ENCODE measurements at places on chromosomes 12 and 14. TPM values are rescaled to one million over a fixed set of nuclear protein-coding genes. Genes with fewer than 3 reads are reported as not detected.

RPL36AL gene
- total RNA-seq = 132 TPM

GPR137C gene
- total RNA-seq = 2.3 TPM

AVPR1A gene
- not detected for total RNA-seq

GCN1 gene
- 66.6 TPM for total RNA-seq

KCNC2 gene
- not detected for total RNA-seq

DNA sequence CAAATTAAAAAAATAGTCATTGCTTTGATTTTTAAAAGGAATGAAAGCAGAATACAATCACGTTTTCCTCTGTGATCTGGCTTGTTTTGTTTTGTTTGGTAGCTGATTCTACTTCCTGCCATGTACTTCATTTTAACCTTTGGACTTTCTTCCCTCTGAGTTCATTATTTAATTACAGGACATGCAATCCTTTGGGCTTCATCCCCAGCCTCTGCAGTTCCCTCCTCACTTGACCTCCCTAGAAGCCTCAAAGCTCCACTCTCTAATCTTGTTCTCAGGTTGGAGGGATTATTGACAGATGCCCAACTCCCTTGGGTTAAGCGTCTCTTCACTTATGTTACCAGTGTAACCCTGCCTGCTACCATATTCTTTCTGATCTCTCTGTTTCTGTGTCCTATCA lies 967.9 kb upstream of the SEL1L start:
- DNase-seq = no peak

- no peak for DNase-seq
These were observed 156.3 kb downstream of the MSRB3 start for GRCh38 chr12:65434737-65435136.

DNA sequence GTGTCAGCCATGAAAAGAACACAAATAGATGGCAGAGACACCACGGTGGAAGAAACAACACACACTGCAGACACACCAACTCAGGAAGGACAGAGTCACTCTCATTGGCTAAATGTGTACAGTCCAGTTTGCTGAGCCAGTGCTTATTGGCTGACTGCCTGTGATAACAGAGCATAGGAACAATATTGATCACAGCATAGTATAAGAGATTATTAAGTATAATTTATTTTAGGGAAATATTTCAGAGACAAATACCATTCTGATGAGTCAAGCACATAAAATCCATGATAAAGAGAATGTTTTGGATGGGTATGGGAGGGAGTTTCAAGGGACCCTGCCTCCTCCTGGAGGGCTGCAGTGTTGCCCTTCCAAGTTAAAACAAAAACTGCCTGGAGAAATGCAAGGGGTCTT lies 50.9 kb downstream of the BTG1 start:
- peak; percentile 36 for DNase-seq

DNA sequence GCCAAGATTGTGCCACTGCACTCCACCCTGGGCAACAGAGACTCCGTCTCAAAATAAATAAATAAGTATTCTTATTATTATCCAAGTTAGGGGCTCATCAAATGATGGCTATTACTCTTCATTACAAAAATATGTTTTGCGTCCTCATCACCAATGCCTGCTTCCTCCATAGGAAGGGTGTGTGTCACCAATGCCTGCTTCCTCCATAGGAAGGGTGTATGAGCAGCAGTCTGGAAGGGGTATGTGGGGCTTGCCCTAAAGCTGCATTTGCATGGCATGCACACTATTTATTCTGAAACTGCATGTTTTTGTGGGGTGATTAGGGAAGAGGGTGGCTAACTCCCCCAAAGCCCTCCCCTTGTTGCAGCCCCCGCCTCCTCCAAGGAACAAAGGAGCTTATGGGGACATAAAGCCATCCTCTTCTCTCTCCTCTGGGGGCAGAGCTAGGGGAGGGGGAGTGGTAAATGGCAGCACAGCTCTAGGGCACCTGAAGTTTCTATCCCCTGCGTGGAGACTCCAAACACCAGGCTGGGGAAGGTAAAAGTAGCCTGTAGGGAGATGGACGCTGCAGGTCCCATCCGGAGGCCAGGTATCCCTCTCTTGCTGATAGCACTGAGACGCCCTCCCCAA lies 1.3 kb downstream of the CAMKK2 start:
- no peak for DNase-seq

- DNase-seq = no peak
These were observed 15.8 kb downstream of the FAM222A start for GRCh38 chr12:109729371-109729781.

NFATC4 gene
- total RNA-seq = 21.6 TPM

DNA sequence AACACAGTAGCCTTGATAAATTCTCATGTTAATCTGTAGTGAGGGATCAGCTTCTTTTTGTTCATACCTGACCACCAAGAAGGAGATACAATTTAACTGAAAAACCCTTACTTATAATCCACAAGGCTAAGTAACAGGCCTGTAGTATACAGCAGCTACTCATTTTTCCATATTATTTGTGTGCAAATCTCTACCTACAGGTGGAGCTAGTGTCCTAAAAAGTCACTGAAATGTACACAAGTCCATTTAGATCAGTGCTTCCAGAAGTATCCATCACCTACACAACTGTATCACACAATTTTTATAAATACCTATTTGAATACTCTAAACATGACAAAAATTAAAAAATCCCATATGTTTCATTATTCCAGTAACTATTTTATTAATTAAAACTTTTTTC lies 173.2 kb downstream of the SLC35F4 start:
- DNase-seq = peak; percentile 11

ZNF891 gene
- 1.0 TPM for total RNA-seq

DNA sequence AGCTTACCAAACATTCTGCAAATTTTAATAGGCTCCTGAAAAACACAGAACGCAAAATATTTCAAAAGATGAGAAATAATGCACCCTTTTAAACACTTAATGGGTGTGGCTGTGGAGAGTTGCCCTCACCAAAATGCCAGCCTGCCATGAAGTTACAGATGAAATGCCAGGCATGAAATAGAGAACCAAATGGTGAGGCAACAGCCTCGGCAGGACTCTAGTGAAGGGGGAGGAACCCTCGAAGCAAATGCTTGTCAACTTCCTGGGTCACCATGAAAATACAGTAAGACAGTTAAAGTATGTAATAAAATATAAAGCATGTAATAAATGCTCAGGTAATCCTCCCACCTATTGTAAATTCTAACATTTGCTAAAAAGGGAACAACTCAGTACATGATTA lies 24.1 kb downstream of the DUSP16 start:
- DNase-seq = no peak

AMN gene
- total RNA-seq = not detected

VASH1 gene
- total RNA-seq = 1.8 TPM

GRCh38 chr12:56288705-56289387 lies 11.3 kb downstream of the CS start:
- no peak for DNase-seq

- DNase-seq = peak; percentile 57
These were observed 3.8 kb downstream of the GALNT16 start for GRCh38 chr14:69263771-69264170.

DNA sequence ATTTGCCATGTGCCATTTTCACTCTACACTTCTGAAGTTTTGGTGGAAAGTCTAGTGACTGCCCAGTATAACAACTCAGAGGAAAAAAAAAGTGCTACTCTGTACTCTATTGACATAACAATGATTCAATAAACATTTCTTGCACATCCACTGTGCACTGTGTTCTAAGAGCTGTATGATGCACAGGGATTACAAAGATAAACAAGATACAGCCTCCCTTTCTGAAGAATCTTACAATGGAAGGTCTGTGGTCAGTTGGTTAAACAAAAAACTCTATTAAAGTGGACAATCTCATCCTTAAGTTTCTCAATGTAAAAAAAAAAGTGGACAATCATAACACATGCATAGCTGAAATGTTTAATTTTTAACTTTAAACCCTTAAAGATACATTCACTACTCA lies 105.7 kb upstream of the RASSF8 start:
- DNase-seq = peak; percentile 63

- DNase-seq = peak; percentile 95
These were observed 3.6 kb upstream of the TNFRSF1A start for GRCh38 chr12:6345319-6346091.

DNA sequence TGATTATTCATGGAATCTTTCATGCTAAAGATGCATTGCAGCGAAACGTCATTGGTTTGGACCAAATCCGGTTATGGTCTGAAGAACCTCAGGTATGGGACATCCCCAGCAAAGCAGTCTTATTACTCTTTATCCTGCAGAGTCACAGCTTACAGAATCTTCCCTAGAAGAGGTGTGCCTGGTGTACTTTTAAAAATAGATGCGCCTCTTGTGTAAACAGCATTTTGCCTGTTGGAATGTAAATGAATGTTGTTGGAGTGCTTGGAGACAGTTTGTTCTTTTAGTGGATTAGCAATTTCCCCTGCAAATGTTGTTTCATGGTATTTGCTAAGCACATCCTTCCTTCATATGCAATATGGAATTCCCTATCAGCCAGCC lies 242.5 kb downstream of the ZFP36L1 start:
- peak; percentile 94 for DNase-seq

DNA sequence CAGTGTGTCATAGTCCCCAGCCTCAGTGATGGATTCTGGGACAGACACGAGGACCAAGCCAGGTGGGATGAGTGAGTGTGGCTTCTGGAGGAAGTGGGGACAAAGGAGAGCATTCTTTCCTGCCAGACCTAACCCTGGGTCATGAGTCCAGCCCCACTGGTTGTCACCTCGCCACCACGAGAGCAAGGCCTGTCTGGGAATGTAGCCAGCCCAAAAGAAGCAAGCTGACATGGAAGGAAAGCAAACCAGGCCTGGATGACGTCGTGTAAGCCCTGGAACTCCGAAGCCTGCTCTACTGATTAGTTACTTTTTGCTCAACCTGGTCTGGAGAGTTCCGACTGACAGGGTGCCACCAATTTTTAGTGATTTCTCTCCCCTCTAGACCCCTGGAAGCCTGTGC lies 105.9 kb downstream of the SINHCAF start:
- DNase-seq = no peak

C3AR1 gene
- total RNA-seq = 1.5 TPM

- DNase-seq = no peak
These were observed 2.0 kb downstream of the KCTD10 start for GRCh38 chr12:109475121-109475520.

CATSPERB gene
- total RNA-seq = not detected

SLCO1B1 gene
- total RNA-seq = not detected

GRCh38 chr12:91978143-91978542 lies 167.5 kb downstream of the BTG1 start:
- DNase-seq = no peak

DNA sequence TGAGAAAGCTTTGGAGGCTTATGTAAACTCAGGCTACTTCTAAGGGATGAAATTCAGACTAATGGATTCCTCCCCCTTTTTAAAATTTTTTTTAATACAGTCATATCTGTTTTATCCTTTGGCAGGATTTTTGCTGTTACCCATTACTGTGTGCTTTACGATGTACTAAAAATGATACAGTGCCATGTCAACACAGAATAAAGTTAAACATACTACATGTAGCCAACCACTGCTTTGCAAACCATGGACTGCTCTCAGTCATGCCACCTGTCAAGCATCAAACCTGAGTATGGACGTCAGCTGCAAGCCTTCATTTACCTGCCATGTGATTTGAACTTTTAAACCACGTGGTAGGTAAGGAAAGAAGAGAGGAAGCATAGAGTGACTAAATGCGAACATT lies 325.8 kb downstream of the FUT8 start:
- no peak for DNase-seq

TSHR gene
- not detected for total RNA-seq

PRKD1 gene
- 23.1 TPM for total RNA-seq

KLRB1 gene
- not detected for total RNA-seq

PCED1B gene
- 0.80 TPM for total RNA-seq

DNA sequence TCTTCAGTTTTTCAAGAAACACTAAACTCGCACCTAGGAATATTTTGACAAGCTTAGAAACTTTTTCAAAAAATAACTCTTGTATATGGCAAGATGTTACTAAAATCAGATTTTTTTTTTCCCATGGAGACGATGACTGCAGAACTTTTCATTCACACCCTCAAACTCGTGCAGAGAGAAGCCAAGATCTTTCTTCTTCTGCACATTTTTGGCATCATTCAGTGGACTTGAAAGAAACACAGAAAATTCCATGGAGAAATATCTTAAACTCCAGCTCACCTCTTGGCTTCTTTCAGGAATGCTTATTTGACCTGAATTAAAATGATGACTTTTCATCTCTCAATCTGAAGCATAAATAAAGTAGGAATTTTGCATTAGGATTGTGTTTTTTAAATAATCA lies 919.4 kb downstream of the NRXN3 start:
- no peak for DNase-seq

DNA sequence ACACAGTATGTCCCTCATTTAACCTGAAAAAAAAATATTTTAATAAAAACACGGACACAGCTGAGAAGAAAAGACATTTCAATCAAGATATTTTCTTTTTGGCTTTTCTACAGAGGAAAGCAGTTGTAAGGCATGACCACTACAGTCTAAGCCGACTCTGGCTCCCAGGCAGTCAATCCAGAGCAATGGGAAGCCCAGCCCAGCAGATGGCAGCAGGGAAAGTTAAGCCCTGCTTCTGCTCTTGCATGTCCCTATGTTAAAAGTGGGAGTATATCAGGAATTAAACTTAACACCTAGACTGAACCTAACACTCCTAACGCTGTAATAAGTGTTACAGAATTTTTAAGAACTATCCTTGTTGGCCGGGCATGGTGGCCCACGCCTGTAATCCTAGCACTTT lies 19.5 kb upstream of the HAL start:
- DNase-seq = peak; percentile 32

TSPAN11 gene
- 0.32 TPM for total RNA-seq

- DNase-seq = no peak
These were observed 8.2 kb downstream of the AREL1 start for GRCh38 chr14:74704656-74705055.

DNA sequence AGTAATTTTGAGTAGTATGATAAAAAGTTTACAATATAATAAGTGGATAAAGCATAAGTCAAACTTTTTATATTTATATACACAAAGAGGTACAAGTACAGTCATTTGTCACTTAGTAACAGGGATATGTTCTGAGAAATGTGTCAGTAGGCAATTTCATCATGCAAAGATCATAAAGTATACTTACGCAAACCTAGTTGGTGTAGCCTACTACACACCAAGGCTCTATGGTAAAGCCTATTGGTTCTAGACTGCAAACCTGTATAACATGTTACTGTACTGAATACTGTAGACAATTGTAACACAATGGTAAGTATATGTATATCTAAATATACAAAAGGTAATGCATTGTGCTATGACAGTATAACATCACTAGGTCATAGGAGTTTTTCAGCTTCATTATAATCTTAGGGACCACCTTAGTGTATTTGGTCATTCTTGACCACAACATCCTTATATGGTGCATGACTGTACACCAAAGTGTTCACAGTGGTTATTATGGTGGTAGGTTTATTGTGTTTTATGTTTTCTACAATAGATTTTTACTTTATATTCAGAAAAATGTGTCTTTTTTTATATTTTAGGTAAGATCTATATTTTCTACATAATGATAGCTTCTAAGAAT lies 14.9 kb upstream of the SCFD1 start:
- DNase-seq = peak; percentile 64

GRCh38 chr14:59330455-59330854 lies 134.7 kb downstream of the GPR135 start:
- no peak for DNase-seq

DNA sequence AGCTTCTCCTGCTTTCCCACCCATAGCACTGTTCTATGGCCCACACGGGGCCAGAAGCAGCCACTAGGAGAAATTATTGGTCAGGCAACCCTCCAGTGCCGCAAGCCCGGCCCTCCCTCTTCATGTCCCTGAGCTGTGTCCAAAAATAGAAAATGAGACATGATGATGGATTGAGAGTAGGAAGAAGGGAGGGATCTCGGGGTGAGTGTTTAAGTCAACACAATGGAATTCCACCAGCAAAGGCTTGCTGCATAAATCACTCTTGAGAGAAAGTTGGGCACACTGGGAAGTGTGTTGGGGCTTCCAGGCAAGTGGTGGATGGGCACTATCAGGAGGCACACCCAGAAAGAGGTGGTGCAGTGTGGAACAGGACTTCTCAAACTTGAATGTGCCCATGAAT lies 94.2 kb downstream of the LLPH start:
- peak; percentile 96 for DNase-seq
